Mesothelial cell of epicardium (in vitro differentiated cells): ENCODE measurements at places on chromosomes 5 and 9.

DNA sequence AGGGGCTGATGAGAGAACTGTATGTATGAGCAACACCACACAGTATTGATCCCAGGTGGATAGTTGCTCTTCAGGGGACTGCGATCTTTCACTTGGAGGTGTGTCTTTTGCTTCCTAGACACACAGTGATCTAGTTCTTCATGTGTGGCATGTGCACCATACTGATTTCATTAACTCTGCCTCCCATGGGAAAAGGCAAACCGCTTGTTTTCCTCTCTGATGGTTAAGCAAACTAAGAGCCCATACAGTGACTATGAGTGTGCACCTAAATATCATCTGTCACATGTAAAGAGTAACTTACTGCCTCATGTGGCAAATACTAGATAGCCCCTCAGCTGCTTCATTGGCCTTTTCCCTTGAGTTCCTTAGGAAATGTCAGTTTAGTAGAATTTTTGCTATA lies 147.3 kb downstream of the TLE4 start:
- no peak for DNase-seq

- DNase-seq, result no peak
These were observed 332.6 kb downstream of the TAF11L14 start for GRCh38 chr5:17966640-17967402.

- DNase-seq, result no peak
These were observed 27.0 kb upstream of the TMOD1 start for GRCh38 chr9:97474372-97474925.

GRCh38 chr9:99167119-99167518 lies 54.6 kb downstream of the ALG2 start:
- no peak for DNase-seq

DNA sequence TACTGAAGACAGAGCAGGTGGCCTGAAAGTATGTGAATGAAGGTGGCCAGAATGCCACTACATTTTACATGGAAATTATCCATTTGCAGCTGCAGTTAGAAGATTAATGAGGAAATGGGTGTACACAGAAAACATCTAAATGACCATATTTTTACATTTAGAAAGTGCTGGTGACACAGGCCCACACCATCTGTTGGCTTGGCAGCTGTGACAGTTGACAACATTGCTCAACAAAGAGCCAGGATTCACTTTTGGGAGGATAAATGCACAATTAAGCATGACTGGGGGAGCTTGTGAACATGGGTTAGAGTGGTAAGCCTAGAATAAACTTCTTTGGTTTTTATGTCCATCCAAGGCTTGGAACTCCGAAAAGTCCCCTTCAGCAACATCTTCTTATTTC lies 360.5 kb downstream of the KCTD16 start:
- DNase-seq, result no peak
